Mammary epithelial cell (primary cell): ENCODE measurements at places on chromosomes 1 and 21.
A peak's percentile ranks its signal among the peaks of the same experiment; 100 is the strongest.

DNA sequence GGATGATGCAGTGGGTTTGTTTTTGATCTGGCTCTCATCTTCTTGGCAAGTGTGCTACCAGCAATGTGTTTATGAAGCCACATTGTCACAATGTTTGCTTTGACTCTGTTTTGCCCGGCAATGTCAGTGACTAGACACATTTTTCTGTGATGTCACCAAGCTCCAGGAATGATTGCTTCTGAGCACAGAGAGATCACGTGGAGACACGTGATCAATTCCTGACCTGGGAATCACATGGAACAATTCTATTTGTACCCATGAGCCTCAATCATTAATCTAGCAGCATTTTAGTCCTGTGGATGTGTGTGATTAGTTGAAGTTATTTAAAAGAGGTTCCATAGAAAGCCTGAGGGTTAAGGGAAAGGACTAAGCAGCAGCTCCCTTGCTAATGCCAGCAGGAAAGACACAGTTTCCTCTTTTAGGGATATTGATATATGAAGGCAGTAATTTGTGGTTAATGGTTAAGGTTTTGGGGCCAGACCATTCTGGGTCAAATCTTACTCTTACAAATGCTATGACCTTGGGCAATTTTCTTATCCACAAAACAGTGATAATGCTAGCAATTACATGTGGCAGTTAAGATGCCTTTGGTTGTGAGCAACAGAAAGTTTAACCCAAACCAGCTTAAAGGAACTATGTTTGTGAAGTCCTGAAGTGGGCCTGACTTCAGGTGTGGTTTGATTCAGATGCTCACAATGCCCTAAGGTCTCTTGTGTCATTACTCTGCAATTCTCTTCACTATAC is 59.0 kb downstream of the FASLG start:
- DNase-seq = no peak

GRCh38 chr1:153776352-153776751 is 1.1 kb downstream of the SLC27A3 start:
- no peak for DNase-seq

- DNase-seq = no peak
Measured at GRCh38 chr1:117008656-117009055, 7.1 kb downstream of the CD101 start.

DNA sequence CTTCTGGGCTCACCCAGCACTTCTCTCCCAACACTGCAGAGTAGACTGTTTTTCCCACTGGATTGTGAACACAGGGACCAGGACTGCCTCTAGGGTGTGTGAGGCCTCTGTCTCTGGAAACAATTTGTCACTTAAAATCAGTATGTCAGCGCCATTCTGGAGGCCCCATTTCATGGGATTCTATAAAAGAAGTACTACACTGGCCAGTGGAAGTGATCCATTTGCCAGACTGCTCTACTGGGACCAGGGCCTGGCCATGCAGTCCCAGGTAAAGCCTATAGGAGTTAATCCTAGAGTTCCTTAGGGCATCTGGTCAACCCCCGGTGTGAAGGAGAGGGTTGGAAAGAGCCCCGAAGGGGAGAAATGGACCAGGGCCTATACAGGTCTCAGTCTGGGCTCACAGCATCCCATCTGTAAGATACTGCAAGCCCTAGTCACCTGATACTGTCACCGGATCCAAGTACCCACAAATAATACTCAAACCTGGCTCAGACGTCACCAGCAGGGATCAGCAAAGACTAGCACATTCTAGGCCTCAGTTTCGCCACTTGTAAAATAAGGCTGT is 245.0 kb downstream of the FOXD2 start:
- no peak for DNase-seq

- DNase-seq = no peak
Measured at GRCh38 chr1:221778125-221778524, 36.2 kb upstream of the DUSP10 start.

DNA sequence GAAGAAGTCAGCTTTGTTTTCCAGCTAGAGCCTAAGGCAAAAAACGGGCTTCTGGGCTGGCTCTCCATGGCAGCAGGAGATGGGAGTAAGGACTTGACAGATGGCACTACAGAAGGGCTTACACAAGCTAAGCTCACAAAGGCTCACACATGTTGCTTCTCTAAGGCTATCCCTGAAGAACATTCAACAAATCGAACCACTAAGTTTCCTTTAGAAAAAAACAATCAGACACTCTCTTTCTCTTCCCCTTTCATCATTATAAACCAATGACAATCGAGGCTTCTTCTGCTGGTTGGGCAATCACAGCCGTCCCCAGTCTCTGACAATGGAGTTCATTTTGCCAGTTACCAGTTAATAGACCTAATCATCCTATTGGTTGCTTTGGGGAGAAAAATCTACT is 40.5 kb downstream of the TRIT1 start:
- DNase-seq = no peak

DNA sequence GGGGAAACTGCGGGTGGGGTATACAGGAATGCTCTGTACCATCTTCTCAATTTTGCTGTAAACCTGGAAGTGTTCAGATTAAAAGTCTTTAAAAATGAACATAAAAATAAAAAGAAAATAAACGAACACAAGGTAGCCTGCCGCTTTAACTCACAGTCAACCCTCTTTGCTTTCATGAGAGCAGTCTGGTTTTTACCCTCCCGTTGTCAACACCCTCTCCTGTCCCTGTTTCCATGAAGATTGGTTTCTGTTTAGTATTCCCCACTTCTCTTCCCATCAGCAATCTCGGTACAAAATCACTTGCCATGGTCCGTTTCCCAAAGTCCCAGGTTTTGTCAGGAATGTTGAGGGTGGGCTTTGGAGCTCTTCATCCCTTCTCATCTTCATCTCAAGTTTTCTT is 28.8 kb downstream of the MT1HL1 start:
- DNase-seq = no peak

DNA sequence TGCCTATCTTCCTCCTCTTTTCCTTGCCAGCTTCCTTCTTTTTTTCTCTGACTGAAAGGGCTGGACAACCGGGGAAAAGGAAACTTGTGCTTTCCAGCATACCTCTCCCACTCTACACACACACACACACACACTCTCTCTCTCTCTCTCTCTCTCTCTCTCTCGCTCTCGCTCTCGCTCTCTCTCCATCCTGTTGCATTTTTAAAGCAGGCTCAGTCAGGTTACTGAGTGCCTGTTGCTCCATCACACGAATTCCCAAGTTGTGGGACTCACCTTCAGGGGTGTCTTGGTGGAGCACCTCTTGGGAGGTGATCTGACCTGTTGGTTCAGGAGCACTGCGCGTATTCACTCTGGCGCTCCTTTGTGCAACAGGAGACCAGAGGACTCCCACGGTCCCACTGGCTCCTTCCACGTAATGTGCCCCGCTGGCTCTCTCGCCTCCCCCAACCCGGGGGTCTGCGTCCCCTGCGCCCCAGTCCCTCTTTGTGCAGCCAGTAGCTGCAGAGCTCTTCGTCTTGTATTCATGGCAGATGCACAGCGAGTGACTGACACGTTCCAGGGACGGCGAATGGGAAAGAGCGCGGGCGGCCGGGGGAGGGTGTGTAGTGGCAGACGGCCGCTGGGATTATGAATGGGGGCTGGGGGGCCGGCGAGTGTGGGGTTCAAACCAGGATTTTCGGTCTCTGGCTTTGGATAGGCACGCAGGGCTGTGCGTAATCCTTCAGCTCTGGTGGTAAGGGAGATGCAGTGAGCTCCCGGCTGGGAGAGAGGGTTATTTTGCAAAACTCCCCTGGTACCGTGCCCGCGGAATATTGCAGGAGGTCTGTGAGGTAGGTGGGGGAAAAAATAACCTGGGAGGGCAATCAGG is 660 bp upstream of the PDE4B start:
- DNase-seq = no peak

GRCh38 chr1:12549460-12550349 is 68.3 kb downstream of the DHRS3 start:
- DNase-seq = peak; percentile 97

GRCh38 chr1:15400627-15401026 is 9.1 kb upstream of the EFHD2 start:
- DNase-seq = peak; percentile 97

GRCh38 chr1:153515504-153516394 is 20.0 kb downstream of the S100A6 start:
- DNase-seq = peak; percentile 69

GRCh38 chr1:51627672-51628071 is 10.8 kb downstream of the OSBPL9 start:
- peak; percentile 52 for DNase-seq

DNA sequence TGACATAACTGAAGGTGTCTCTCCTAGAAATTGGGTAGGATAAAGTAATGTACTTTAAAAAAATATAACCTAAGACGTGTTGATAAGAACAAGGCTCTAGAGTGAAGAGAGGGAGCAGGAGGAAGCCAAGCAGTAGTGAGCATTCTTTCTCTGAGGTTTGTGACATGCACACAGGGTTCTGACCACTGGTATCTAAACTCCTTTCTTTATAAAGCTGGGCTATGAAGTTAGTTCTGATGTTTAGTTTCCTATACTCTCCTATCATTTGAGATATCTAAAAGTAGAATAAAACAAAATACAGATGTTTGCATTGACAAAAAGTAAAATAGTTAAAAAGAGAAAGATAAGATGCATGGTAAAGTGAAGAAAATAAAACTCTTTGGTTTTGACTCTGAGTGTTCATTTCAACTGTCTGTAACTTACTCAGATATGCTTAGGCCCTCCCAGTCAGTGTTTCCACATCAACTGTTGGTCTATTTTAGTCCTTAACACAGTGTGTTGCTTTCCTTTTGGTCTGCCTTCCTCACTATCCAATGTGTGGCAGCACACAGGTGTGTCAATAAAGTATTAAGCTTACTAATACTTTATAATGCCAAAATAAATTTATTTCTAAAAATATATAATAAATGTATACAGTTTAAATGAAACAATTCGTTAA is 543.5 kb downstream of the PTPRC start:
- DNase-seq = no peak

DNA sequence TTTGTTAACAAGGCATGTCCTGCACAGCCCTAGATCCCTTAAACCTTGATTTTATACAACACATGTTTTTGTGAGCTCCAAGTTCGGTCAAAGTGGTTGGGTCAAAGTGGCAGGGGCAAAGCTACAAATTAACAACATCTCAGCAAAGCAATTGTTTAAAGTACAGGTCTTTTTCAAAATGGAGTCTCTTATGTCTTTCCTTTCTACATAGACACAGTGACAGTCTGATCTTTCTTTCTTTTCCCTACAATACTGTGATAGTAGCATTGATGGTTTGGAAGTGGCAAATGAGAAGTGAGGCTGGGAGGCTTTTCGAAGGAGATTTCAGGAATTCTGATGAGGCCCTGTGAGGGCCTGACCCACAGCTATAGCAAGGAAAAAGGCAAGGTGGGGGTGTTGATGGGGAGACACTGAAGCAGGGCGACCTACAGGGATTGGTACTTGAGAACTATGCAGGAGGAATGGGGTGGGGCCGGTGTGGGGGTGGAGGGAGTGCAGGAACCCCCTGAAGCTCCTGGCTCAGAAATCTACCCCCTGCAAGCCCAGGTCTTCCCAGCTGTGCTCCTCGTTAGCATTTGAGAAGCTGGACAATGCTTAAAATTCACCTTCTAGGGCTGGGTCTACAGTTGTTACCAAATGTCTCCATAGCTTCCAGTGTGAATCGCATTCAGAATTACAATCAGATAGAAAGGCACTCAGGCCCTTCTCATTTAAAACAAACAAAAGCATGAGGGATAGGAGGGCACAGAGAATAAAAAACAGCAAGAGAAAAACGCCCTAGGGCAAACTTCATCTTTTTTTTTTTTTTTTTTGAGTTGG is 102.6 kb upstream of the PPM1J start:
- DNase-seq = no peak

DNA sequence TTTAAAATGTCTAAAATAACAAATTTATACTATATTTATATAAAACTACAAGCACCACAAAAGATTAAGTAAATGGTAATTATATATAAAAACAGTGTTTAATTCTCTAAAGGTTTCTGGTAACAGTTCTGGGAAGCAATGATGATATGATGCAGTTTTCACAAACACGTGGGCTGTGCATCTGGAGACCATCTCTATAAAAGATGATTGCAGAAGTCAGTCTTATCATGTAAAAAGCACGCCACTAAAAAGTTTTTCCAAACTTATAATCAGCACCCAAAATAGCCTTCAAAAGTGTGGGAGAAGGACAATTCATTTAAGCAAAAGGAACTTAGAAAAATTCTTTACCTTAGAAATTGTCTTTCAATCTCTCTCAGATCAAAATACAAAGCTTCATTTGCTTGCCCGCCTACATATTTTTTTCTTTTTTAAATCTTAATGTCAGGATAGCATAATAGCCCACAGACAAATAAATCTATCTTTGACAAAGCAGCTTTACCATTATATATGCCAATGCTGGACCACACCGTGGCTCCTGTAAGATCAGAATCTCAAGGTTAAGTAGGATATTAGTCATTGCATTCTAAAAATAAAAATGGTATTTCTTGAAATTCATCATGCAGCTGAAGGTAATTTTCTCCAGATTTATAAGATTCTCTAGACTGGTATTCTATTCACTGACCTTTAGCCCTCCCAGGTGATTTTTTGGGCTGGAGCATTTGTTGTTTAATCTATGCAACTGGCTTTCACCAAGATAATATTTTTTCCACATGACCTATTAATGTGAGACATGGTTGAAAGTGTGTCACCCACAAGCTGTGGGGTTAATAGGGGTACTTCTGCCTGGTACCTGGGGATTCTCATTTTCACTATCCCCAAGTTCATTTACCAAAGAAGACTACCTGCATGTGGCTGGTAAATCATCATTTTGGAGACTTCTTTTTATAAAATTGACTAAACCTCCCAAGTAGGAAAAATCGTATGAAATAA is 189.6 kb upstream of the ST6GALNAC5 start:
- DNase-seq = no peak

- no peak for DNase-seq
Measured at GRCh38 chr1:100988121-100988520, 37.5 kb downstream of the DPH5 start.

- no peak for DNase-seq
Measured at GRCh38 chr1:36605942-36606640, 123.4 kb upstream of the CSF3R start.

GRCh38 chr1:207069858-207070506 is 16.9 kb downstream of the PFKFB2 start:
- DNase-seq = no peak

GRCh38 chr1:168911370-168911769 is 182.4 kb upstream of the DPT start:
- DNase-seq = no peak

DNA sequence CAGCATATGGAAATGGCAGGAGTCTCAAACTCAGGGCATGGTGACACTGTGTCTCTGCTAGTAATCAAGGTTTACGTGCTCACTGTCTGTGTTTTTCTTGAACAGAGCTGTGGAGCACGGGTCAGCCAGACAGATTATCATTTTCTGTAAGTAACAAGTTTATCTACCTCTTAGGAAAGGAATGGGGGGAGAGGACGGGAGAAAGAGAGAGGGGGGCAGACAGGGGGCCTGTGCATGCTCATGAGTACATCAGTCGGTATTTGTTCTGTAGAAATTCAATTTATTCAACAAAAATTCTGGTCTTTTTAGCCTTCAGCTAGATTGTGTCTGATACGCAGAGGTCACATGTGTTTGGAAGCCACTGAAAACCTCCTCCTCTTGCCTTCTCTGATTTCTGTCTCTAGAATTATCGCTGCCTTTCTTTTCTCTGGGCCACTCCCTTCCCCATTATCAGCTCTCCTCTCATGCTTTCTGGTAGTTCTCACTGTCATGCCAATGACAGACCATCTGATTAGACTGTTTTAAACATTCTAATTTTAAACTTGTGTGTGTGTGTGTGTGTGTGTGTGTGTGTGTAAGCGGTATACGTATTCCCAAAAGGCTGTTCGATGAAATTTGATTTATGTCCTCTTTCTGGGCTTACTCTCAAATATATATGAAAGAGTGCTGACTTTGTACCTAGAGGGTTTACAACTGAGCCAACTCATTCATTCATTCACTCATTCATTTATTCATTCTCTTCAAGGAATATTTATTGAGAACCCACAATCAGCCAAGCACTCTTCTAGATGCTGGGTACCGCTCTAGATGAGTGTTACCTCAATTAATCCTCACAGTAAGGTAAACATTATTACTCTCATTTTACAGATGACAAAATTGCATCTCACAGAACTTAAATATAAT is 636.9 kb downstream of the KIF26B start:
- DNase-seq = no peak
